Smooth muscle cell of trachea (primary cell): ENCODE measurements at places on chromosomes 3 and 15. TPM values are rescaled to one million over a fixed set of nuclear protein-coding genes. Genes with fewer than 3 reads are reported as not detected.

Gene CLDN1
- total RNA-seq, result 0.15 and 0.50 TPM in 2 replicates

Gene TFRC
- total RNA-seq, result 149 and 164 TPM in 2 replicates

Gene MAGI1
- 16.5 and 17.6 TPM in 2 replicates for total RNA-seq

Gene PDCD10
- 41.7 and 65.0 TPM in 2 replicates for total RNA-seq

Gene DPPA4
- total RNA-seq, result not detected in 2 replicates

Gene ADGRG7
- total RNA-seq, result not detected in 2 replicates

Gene UPK1B
- total RNA-seq, result not detected in 2 replicates

Gene CLRN1
- total RNA-seq, result not detected in 2 replicates

Gene P2RY1
- 4.0 and 4.1 TPM in 2 replicates for total RNA-seq

Gene WDR93
- total RNA-seq, result not detected in 2 replicates

Gene KLHL25
- 3.1 and 5.6 TPM in 2 replicates for total RNA-seq

Gene SPSB4
- total RNA-seq, result not detected in 2 replicates

Gene OIP5
- 1.5 and 10.0 TPM in 2 replicates for total RNA-seq

Gene ERICH6
- total RNA-seq, result 0.15 and 0.17 TPM in 2 replicates

Gene CPNE9
- total RNA-seq, result not detected in 2 replicates

Gene NEDD4
- 34.7 and 43.2 TPM in 2 replicates for total RNA-seq

Gene CYP19A1
- total RNA-seq, result 5.1 and 8.3 TPM in 2 replicates

Gene BDH1
- 1.7 and 8.7 TPM in 2 replicates for total RNA-seq

Gene MAP6D1
- 1.9 and 2.3 TPM in 2 replicates for total RNA-seq

Gene PLAAT1
- not detected in 2 replicates for total RNA-seq

Gene RASL12
- total RNA-seq, result 86.5 and 108 TPM in 2 replicates

Gene PLSCR2
- not detected in 2 replicates for total RNA-seq

Gene SV2B
- not detected in 2 replicates for total RNA-seq

Gene CHRM5
- under 0.01 and 0.15 TPM in 2 replicates for total RNA-seq

Gene CCDC13
- total RNA-seq, result 0.29 and 1.2 TPM in 2 replicates

Gene DOCK3
- 0.17 and 0.29 TPM in 2 replicates for total RNA-seq

Gene NR1I2
- total RNA-seq, result not detected in 2 replicates

Gene KIF15
- total RNA-seq, result 1.3 and 19.1 TPM in 2 replicates

Gene GPR87
- 0.17 and 0.29 TPM in 2 replicates for total RNA-seq

Gene GOLGA8Q
- 1.5 and 2.6 TPM in 2 replicates for total RNA-seq

Gene MFAP1
- total RNA-seq, result 27.6 and 31.1 TPM in 2 replicates

Gene IL17RC
- total RNA-seq, result 57.6 and 58.9 TPM in 2 replicates

Gene ATP13A4
- total RNA-seq, result 0.33 and 0.58 TPM in 2 replicates

Gene SLC27A2
- total RNA-seq, result 0.15 TPM in 1 of 2 replicates, not detected in the other

Gene MCTP2
- total RNA-seq, result 18.9 and 19.6 TPM in 2 replicates

Gene THPO
- 0.15 and 0.83 TPM in 2 replicates for total RNA-seq

Gene PTPRG
- 54.1 and 58.2 TPM in 2 replicates for total RNA-seq

Gene FLNB
- total RNA-seq, result 51.3 and 62.5 TPM in 2 replicates

Gene POMGNT2
- 13.2 and 32.4 TPM in 2 replicates for total RNA-seq

Gene AGBL1
- not detected in 2 replicates for total RNA-seq

Gene KNG1
- total RNA-seq, result not detected in 2 replicates

Gene DUOXA2
- total RNA-seq, result not detected in 2 replicates

Gene SERINC4
- total RNA-seq, result 0.15 TPM in 1 of 2 replicates, not detected in the other

Gene CASR
- not detected in 2 replicates for total RNA-seq

Gene ACSBG1
- under 0.01 TPM in 1 of 2 replicates, not detected in the other for total RNA-seq

Gene ANAPC13
- 115 and 119 TPM in 2 replicates for total RNA-seq

Gene ISLR
- 92.1 and 202 TPM in 2 replicates for total RNA-seq

Gene RGMA
- 4.6 and 5.4 TPM in 2 replicates for total RNA-seq

Gene TBC1D5
- total RNA-seq, result 114 and 152 TPM in 2 replicates

Gene MINAR1
- 0.44 and 0.83 TPM in 2 replicates for total RNA-seq

Gene OXTR
- total RNA-seq, result 0.15 and 1.2 TPM in 2 replicates

Gene FAM98B
- 4.5 and 12.9 TPM in 2 replicates for total RNA-seq

Gene RBPMS2
- total RNA-seq, result not detected in 2 replicates

Gene GOLGA8S
- total RNA-seq, result under 0.01 and 0.15 TPM in 2 replicates

Gene ZIC4
- total RNA-seq, result not detected in 2 replicates

Gene PLXND1
- total RNA-seq, result 127 and 129 TPM in 2 replicates
